ENCODE measurements at places on chromosomes 7 and 10. TPM values are rescaled to one million over a fixed set of nuclear protein-coding genes. Genes with fewer than 3 reads are reported as not detected.
A peak's percentile ranks its signal among the peaks of the same experiment; 100 is the strongest.

GRCh38 chr10:111835574-111835973 lies 348.0 kb downstream of the GPAM start:
- H3K4me3 ChIP-seq: no peak overlapping the region
- H3K4me1 ChIP-seq: no peaks in the 10 kb centered on the region
- DNase-seq: peak; percentile 14
- H3K36me3 ChIP-seq: no peaks in the 10 kb centered on the region
- H3K27ac ChIP-seq: no peak overlapping the region

DNA sequence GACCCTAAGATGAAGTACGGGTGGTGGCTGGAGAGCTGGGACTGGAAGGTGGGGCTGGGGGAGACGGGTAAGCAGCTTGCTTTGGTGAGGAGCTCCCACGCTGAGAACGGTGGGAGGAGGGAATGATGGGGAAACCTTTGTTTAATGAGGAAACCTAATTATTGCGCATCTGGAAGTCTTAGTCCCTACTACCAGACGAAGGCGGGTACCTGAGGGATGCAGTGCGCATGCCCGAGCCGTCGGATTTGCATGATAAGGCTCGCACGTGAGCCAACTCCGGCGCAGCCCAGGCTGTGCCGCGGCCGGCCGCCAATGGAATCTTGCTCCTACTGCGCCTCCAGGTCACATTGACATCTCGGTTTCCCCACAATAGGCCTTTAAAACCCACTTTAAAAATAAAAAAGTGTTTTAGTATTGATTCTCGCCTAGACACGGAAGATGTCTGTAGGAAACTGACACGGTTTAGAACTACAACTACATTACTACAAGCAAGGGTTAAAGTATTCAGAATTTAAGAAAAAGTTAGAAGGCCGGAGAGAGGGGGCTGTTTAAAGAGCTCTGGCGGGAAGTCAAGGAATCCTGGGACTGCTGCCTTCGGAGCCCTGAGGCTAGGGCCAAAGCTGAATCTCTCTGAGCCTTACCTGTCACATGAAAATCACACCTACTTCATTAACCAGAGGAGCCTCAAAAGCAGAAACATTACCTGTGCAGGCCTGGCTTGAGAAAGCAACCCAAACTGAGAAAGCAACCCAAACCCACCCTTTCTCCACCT lies 12.1 kb upstream of the DLX6 start:
- H3K4me3 ChIP-seq: peak overlapping the region; percentile 36
- H3K36me3 ChIP-seq: no peaks in the 10 kb centered on the region
- H3K4me1 ChIP-seq: no peaks in the 10 kb centered on the region

DNA sequence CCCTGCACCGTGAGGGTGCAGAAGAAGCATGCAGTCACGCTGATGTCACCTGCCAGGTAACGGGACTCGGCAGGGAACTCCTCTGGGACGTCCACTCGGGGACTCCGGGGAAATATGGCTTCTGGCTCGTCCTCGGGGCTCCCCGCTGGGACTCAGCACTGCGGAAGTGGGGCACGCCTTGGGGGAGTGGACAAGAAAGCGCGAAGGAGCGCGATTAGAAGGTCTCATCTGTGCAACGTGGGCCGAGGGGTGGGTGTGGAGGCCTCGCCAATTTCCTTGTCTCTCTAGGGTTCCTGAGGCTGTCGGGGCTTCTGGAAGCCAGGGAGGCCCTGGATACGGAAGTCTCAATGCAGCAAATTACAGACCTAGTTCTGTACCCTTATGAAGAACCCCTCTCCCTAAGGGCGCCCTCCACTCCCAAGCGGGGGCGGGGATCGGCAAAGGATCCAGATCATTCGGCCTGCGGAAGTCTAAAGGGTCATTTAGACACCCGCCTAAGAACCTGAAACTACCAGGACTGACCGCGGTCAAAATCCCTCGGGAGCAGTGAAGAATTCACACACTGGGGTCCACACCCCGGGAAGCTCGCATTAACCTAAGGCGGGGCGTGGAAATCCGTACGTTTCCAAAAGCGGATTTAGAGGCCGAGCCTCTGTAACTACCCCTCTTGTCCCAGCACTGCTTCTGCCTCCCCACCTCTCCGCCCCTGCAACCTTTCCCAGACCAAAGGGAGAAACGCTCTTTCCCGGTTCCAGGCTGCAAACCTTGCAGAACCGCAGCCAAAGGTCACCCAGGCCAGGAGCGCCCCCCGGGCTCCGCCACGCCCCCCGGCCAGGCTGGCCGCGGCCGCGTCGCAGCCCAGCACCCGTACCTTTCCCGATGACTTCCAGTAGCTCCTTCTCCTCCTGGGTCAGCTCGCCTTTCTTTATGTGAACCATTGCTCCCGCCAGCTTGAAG lies 640 bp downstream of the ANKMY2 start:
- H3K4me1 ChIP-seq: peaks cover 18% of the 10 kb centered on the region
- DNase-seq: peak; percentile 64
- no peaks in the 10 kb centered on the region for H3K27me3 ChIP-seq
- peak overlapping the region; percentile 78 for H3K4me3 ChIP-seq
- H3K27ac ChIP-seq: peak overlapping the region; percentile 93

GRCh38 chr10:1100691-1101368 lies 44.6 kb downstream of the WDR37 start:
- H3K4me3 ChIP-seq: no peak overlapping the region
- no peaks in the 10 kb centered on the region for H3K27me3 ChIP-seq
- H3K27ac ChIP-seq: no peak overlapping the region

DNA sequence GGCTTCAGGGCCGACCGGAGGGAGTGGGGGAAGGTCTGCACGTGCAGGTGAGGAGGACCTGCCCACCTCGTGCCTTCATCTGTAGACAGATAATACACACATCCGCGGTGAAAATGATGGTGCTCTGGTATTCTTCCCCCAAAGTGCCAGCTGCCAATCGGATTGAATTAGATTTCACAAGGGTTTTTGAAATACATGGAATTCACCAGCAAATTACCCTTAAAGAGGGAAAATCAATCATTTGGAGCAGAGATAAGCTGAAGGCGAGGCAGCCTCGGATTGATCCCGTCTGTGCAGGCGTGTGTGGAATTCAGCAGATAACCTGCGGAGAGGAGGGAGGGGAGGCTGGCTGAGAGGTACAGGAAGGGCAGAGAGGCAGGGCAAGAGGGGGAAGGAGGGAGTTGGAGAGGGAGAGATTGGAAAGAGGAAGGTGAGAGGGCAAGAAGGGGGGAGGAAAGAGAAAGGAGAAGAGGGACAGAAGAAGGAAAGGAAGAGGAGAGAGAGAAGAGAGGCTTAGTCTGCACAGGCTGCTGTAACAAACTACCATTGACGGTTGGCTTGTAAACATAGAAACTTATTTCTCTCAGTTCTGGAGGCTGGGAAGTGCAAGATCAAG lies 84.2 kb downstream of the C10orf105 start:
- no peaks in the 10 kb centered on the region for H3K36me3 ChIP-seq
- peaks cover 4% of the 10 kb centered on the region for H3K4me1 ChIP-seq
- no peak for DNase-seq
- no peak overlapping the region for H3K27ac ChIP-seq
- H3K27me3 ChIP-seq: no peaks in the 10 kb centered on the region

NODAL gene
- total RNA-seq: 3.0 TPM

DNA sequence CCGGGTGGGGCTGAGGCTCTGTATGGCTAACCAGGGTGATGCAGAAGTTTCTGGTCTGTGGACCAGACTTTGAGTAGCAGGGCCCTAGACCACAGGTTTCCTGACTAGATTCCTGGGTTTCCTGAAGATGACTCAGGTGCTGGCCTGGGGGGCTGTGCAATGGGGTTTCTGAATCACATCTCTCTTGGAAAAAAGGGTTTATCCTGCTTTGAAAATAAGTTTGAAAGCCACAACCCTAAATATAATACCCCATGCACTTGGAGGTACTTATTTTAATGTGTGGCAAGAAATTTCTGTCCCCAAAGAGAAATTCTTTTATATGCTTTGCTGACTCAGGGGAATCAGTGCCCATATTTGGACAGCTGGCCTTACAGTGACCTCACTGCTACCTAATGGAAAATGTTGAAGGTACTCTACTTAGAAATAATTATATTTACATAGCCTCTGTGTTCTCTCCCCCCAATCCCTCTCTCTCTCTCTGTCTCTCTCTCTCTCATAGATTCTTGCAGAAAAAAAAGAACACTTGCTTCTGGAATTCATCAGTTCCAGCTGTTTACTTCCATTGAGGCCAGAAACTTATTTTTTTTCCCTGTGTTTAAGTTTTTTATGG lies 184.4 kb upstream of the LYZL2 start:
- H3K4me3 ChIP-seq: no peak overlapping the region
- H3K4me1 ChIP-seq: peaks cover 38% of the 10 kb centered on the region
- no peak overlapping the region for H3K27ac ChIP-seq
- H3K27me3 ChIP-seq: no peaks in the 10 kb centered on the region

DNA sequence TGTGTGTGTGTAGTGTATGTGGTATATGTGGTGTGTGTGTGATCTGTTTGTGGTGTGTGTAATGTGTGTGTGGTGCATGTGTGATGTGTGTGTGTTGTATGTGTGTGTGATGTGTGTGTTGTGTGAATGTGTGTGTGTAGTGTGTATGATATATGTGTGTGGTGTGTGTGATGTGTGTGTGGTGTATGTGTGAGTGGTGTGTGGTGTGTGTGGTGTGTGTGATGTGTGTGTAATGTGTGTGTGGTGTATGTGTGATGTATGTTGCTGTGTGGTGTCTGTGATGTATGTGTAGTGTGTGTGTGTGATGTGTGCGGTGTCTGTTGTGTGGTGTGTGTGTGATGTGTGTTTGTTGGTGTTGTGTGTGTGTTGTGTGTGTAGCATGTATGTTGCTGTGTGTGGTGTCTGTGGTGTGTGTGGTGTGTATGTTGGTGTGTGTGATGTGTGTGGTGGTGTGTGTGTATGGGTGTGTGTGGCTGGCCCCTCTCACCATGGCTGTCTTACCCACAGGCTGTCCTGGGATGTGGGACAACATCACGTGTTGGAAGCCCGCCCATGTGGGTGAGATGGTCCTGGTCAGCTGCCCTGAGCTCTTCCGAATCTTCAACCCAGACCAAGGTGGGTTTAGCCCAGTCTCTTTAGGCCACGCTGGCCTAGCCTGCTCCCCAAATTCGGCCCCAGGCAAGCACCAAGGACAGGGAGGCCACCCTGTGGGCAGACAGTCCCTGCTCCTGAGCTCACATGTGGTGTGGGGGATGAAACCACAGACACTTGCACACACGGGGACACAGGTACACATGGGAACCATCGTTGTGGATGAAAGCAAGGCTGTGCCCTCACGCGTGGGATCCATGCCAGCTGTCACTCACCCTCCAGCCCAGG lies 25.6 kb downstream of the ADCYAP1R1 start:
- peaks cover 9% of the 10 kb centered on the region for H3K4me1 ChIP-seq
- no peak overlapping the region for H3K27ac ChIP-seq
- DNase-seq: no peak
- no peaks in the 10 kb centered on the region for H3K36me3 ChIP-seq
- H3K4me3 ChIP-seq: no peak overlapping the region

NKX1-2 gene
- 0.08 TPM for total RNA-seq

VPS26A gene
- 59.8 TPM for total RNA-seq

GRCh38 chr7:150443793-150444540 lies 6.5 kb upstream of the GIMAP8 start:
- peaks cover 3% of the 10 kb centered on the region for H3K4me1 ChIP-seq
- DNase-seq: no peak
- no peak overlapping the region for H3K4me3 ChIP-seq
- H3K36me3 ChIP-seq: no peaks in the 10 kb centered on the region
- H3K27ac ChIP-seq: no peak overlapping the region

GRCh38 chr7:42831718-42832522 lies 80.0 kb downstream of the C7orf25 start:
- peak; percentile 69 for DNase-seq
- no peak overlapping the region for H3K4me3 ChIP-seq
- no peak overlapping the region for H3K27ac ChIP-seq
